ENCODE measurements at places on chromosomes 5 and 9.

DNA sequence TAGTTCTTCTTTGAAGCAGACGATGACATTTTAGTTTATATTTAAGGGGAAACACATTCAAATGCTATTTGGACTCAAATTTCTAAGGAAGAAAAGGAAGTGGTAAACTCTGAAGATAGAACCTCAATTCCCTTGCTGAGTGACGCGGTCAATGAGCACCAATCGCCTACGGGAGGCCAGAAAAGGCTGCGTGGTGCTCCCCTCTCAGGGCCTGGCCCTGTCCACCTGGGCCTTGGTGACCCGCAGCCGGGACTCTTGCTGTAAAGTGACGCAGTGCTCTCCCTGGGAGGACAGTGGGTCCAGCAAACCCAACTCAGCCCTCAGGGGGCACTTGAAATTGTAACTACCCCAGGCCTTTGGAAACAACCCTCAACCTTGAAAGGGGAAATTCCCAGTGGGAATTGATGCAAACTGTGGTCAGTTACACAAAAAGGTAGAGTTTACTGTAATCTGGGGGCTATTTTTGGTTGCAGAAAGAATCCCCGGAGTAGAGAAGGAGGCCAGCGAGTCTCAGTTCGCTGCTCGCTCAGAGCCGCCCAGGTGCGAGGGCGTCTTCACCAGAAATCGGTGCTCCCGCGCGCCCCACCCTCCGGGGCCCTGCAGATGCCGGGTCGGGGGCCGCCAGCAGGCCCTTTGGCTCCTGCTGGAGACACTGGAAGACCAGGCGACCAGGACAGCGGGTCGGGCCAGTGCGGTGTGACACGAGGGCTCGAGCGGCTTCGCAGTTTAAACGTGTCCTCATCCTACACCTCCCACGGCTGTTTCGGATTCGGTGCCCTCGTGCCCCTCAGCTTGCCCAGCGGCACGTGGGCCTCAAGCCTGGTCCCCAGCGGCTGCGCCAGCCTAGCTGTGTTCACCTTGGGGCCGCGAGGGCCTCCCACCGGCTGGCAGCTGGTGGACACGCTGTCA is 1.4 kb upstream of the ANKRD33B start:
- DNase-seq, result no peak

GRCh38 chr9:4670591-4670990 is 4.3 kb upstream of the SPATA6L start:
- DNase-seq, result no peak

- no peak for DNase-seq
These were observed 5.4 kb downstream of the CCNI2 start for GRCh38 chr5:132752581-132753125.

DNA sequence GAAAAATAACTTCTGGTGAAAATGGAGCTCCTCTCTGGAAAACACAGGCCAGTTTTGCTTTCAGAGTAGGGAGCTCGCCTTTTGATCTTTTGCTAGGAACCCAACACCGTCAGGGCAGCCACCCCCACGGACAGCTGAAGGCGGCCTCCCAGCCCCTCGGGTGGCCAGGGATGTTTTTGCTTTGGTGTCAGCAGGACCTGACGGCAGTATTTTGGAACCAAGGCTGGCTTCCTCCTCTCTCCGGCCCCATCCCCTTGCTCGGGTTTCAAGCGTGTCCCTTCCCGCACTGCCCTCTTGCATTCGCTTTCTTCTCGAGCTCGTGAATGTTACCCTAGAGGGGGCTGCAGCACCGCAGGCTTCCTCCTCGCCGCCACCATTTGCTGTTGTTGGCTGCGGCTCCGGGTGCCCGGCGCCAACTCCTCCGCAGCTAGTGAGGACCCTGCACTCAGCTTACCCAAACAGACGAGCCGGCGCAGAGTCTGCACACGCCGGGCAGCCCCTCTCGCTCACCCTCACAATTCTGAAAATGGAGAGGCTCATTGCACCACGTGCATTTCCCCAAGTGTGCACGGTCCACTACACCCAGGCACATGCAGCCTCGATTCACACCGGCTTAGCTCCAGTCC is 35.5 kb upstream of the ADAMTSL1 start:
- DNase-seq, result no peak

DNA sequence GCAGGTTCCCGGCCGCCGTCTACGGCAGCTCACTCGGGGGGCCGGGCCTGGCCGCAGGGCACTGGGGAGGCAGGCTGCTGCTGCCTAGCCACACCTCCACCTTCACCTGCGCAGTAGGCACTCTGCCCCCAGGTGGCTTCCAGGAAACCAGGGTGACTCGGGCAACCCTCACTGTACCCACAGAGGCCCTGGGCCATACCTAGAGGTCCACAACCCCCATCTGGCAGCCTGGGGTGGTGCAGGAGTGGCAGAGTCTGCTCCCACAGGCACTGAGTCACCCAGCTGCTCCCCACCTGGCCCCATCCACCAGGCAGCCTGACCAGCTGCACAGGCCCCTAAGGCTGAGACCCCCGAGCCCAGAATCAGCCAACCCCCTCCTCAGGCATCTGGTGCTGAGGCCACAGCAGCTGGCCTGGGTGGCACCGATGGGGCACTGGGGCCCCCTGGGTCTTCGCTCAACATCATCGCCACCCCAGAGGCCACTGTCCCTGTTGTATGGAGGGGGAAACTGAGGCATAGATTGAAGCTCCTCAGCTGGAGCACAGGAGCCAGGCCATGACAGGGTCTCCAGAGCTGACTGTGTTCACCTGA is 70.2 kb downstream of the KCNT1 start:
- no peak for DNase-seq

GRCh38 chr9:37984672-37985611 is 81.0 kb upstream of the SLC25A51 start:
- no peak for DNase-seq

GRCh38 chr5:53298841-53299240 is 181.6 kb upstream of the FST start:
- DNase-seq, result no peak

GRCh38 chr9:13149454-13149853 is 130.0 kb downstream of the MPDZ start:
- DNase-seq, result no peak

GRCh38 chr5:95591490-95591901 is 28.4 kb upstream of the GPR150 start:
- DNase-seq, result peak; percentile 91

GRCh38 chr5:14261856-14262611 is 118.9 kb downstream of the TRIO start:
- no peak for DNase-seq

GRCh38 chr9:120918931-120919842 is 7.4 kb downstream of the TRAF1 start:
- DNase-seq, result no peak

DNA sequence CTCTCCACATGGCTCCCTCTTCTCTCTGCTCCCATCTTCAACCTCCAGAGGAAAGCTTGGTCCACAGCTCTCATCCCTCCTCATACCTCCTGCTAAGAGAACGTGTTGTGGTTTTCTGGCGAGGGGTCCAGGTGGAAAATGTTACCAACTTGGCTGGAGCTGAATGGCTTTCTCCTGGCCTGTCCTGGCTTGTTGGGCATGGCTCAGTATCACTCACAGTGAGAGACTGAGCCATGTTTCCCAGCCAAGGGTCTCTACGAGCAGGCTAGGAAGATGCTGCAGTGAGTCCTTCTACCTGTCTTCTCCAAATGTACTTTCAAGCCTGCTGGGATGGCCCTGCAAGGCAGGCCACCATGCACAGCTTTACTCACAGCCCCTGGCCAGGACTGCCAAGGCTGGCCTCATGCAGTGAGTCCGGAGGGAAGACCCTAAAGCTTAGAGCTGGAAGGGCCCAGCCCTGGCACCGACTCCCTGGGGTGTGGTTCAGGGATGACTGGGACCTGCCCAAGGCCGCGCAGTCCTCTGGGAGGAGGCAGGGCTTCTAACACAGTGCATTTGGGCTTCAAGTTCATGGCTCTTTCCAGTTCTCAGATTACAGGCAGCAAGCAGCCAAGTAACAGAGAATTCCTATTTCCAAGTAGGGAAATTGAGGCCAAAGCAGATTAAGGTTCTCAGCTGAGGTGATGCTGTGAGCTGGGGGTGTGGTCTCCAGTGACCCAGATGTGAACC is 59.5 kb downstream of the COL27A1 start:
- no peak for DNase-seq

DNA sequence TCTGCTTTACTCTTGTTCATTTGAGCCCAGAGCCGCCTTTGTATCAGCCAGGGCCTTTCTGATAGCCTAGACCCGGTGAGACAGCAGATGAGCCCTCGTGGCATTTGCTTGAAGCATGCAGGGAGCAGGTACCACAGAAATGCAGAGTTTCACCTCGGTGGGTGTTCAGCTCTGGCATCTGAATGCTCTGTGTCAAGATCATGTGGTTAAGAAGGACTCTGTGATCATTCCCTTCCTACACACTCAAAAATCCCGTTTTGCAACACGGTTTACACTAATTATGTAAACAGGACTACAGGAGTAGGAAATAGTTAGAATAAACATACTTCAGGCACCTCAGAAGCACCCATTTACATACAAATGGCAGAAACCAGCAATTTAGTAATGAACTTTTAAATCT is 67.2 kb downstream of the MVB12B start:
- no peak for DNase-seq

DNA sequence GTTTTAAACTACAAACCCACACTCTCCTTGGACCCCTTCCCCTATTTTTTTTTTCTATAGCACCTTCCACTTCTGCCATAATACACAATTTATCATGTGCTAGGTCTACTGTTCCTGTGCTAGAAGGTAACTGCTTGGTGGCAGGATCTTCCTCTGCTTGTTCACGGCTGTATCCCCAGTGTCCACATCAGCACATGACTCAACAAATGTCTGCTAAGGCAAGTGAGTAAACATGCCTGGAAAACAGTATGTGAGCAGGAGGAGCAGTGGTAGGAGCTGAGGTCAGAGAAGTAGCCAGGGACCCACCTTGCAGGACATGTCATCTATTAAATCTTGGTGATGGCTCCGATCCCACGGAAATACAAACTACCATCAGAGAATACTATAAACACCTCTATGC is 79.4 kb downstream of the AUH start:
- no peak for DNase-seq

- no peak for DNase-seq
These were observed 49.3 kb downstream of the ZFAND5 start for GRCh38 chr9:72315510-72316311.

DNA sequence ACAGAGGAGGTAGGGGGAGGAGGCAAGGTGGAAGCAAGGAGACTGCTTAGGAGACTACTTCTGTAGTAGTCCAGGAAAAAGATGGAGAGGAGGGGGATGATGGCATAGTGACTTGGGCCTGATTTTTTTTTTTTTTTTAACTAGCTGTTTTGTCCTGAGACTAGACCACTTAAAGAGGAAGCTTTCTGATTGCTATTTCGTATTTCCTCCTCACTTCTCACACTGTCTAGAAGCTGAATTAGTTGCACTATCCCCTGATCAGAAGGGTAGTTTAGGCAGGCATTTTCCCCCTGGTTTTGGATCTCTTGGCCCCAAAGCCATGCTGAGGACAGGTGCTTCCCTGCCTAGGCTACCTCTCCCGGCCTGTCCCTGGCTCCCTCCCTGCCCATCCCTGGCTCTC is 14.9 kb downstream of the LARP1 start:
- DNase-seq, result no peak

DNA sequence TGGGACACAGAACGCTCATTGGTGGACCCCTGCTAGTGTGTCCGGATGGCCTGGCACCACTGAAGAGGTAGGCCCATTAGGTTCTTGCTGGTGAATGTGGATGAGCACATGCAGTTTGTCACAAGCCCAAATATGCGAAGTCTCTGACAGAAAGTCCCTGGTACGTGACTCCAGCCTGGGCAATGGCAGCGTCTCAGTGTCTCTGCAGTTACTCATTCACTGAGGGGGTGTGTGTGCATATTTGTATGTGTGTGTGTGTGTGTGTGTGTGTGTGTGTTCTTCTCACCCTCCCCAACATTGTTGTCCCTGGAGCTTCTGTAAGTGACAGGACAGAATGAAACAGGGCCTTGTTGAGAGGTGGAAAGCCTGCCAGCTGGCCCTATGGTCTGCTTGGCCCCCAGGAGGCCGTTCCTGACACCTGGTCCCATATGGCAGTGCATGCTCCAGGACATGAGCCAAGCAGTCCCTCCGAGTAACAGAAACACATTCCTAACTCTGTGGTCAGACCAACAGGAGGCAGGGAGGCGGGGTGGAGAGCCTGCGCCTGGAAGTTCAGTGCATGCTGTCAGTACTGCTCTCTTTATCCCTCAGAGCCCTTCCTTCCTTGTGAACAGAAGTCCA is 169.9 kb downstream of the SLC28A3 start:
- DNase-seq, result no peak

DNA sequence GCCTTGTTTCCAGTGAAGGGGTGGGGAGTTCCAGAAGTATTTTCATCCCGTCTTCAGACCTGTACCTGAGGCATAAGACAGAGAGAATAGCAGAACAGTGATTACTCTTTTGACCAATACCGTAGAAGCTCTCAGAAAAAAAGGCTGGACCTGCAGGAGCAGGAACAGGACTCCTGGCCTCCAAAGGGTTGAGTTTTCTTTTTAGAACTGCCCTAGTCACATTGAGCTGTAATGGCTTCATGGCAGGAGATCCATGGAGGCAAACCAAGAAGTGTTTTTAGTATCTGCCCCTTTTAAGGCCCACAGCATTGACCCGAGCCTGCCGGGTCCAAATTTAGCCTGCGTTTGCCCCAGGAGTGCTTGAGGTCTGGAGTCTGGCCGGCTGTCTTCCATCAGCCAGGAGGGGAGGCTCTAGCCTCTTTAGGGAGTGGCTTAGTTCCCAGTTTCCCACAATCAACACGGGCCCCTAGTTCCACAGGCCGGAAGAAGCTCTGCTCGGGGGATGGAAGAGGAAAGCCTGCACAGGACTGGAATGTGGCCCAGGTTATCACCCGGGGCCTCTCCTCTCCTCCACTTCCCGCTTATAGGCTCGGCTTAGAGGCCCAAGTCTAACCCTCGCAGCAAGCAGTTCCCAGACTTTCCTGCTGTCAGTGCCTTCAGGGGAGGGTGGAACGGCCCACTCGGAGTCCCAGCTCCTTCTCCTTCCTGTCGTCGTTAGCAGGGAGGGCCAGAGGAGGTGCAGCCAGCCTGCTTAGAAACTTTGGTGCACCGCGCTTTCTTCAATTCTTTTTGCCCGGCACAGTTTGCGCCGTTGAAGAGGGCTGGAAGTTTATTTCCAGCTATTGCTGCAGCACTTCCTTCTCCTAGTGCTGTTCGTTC is 80.7 kb downstream of the C9orf152 start:
- no peak for DNase-seq

- no peak for DNase-seq
These were observed 194.1 kb downstream of the AOPEP start for GRCh38 chr9:94920420-94921091.

- DNase-seq, result no peak
These were observed 14.2 kb upstream of the ZBED3 start for GRCh38 chr5:77101298-77101697.

- DNase-seq, result no peak
These were observed 408.9 kb upstream of the MPDZ start for GRCh38 chr9:13688223-13688989.

DNA sequence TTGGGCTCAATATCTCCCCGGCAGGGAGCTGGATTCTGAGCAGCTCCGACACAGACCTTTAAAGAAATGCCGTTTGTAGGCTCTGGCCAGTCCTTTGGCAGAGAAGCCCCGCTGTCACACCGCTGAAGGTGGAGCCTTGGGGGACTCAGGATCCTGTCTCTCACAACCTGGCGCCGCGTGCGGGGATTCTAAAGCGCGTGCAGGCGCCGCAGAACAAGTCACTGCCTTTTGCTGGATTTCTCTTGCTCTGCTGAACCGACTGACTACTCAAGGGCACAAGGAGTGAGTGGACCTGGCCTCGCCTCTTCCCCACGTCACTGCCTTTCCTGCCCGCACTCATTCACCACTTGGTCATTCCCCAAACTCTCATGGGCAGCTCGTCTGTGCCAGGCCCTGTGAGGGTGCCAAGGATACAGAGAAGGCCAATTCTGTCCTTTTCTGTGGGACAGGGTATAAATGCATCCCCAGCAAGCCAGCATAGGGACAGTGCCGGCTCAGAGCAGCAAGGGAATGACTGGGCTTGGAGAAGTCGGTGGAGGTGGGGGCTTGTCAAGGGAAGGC is 69.3 kb downstream of the CRB2 start:
- DNase-seq, result no peak
